A549 treated with dexamethasone at 1 μM for 4 hours (cell line): ENCODE measurements at places on chromosomes 1 and 21. TPM values are rescaled to one million over a fixed set of nuclear protein-coding genes. Genes with fewer than 3 reads are reported as not detected.

The PCSK9 gene
- total RNA-seq: 1.8 to 3.2 TPM (median 2.5 TPM) in 5 replicates

The OR2G2 gene
- not detected in 5 replicates for total RNA-seq

The OR11L1 gene
- total RNA-seq: not detected in 5 replicates

The FMO2 gene
- not detected in 5 replicates for total RNA-seq

The SLC44A3 gene
- 1.3 to 1.8 TPM (median 1.7 TPM) in 5 replicates for total RNA-seq

The PAPPA2 gene
- 0.01 to 0.02 TPM (median 0.01 TPM) in 4 of 5 replicates, not detected in the other for total RNA-seq

The S100A12 gene
- not detected in 5 replicates for total RNA-seq

The UBL4B gene
- total RNA-seq: not detected in 5 replicates

The KIF14 gene
- total RNA-seq: 7.8 to 12.8 TPM (median 11.5 TPM) in 5 replicates

The RYR2 gene
- 0.02 to 0.06 TPM (median 0.04 TPM) in 4 of 5 replicates, not detected in the other for total RNA-seq

The CASZ1 gene
- total RNA-seq: 1.5 to 2.3 TPM (median 1.8 TPM) in 5 replicates

The RNU1-2 gene
- total RNA-seq: 10.6 TPM in 1 of 5 replicates, not detected in the others

The CSF3R gene
- total RNA-seq: not detected in 5 replicates

The DYNLT5 gene
- total RNA-seq: not detected in 5 replicates

The FGR gene
- 0.06 to 0.18 TPM (median 0.09 TPM) in 4 of 5 replicates, not detected in the other for total RNA-seq

The FCAMR gene
- total RNA-seq: 0.07 to 0.08 TPM in 2 of 5 replicates, not detected in the others

The SNAP47 gene
- 25.6 to 29.5 TPM (median 27.3 TPM) in 5 replicates for total RNA-seq

The TSTD1 gene
- 0.17 to 0.32 TPM (median 0.24 TPM) in 3 of 5 replicates, not detected in the others for total RNA-seq

The EPHA8 gene
- total RNA-seq: 0.02 to 0.10 TPM (median 0.05 TPM) in 4 of 5 replicates, not detected in the other

The TMEM51 gene
- 26.4 to 31.1 TPM (median 30.9 TPM) in 5 replicates for total RNA-seq

The KCNJ9 gene
- not detected in 5 replicates for total RNA-seq

The NBPF3 gene
- total RNA-seq: 6.0 to 7.7 TPM (median 6.9 TPM) in 5 replicates

The PIGR gene
- total RNA-seq: not detected in 5 replicates

The CFAP45 gene
- 0.53 to 0.80 TPM (median 0.75 TPM) in 5 replicates for total RNA-seq

The NRIP1 gene
- total RNA-seq: 7.8 to 15.2 TPM (median 14.4 TPM) in 5 replicates

The ENAH gene
- 79.8 to 114 TPM (median 103 TPM) in 5 replicates for total RNA-seq

The HEYL gene
- 2.8 to 4.0 TPM (median 3.6 TPM) in 5 replicates for total RNA-seq

The PLA2G2F gene
- total RNA-seq: not detected in 5 replicates

The ZFP69B gene
- total RNA-seq: 1.4 to 2.2 TPM (median 2.1 TPM) in 5 replicates

The CD84 gene
- total RNA-seq: not detected in 5 replicates

The GABPB2 gene
- total RNA-seq: 2.6 to 3.9 TPM (median 3.8 TPM) in 5 replicates

The NPHP4 gene
- 3.3 to 5.1 TPM (median 4.9 TPM) in 5 replicates for total RNA-seq

The POTED gene
- total RNA-seq: not detected in 5 replicates

The ANKRD35 gene
- 0.04 to 0.07 TPM (median 0.06 TPM) in 5 replicates for total RNA-seq

The THEM5 gene
- not detected in 5 replicates for total RNA-seq

The TP73 gene
- total RNA-seq: 0.54 to 1.1 TPM (median 1.0 TPM) in 5 replicates

The ADAMTSL4 gene
- total RNA-seq: 2.8 to 7.6 TPM (median 6.2 TPM) in 5 replicates

The PRELP gene
- 0.01 to 0.04 TPM (median 0.01 TPM) in 3 of 5 replicates, not detected in the others for total RNA-seq

The DENND4B gene
- 17.7 to 37.6 TPM (median 30.9 TPM) in 5 replicates for total RNA-seq

The LRP8 gene
- 26.3 to 38.2 TPM (median 34.2 TPM) in 5 replicates for total RNA-seq

The ZNF695 gene
- total RNA-seq: 2.0 to 2.7 TPM (median 2.5 TPM) in 5 replicates

The WDTC1 gene
- total RNA-seq: 5.2 to 8.0 TPM (median 7.4 TPM) in 5 replicates

The PALMD gene
- 0.16 to 0.27 TPM (median 0.19 TPM) in 5 replicates for total RNA-seq

The CFAP410 gene
- 5.1 to 8.7 TPM (median 6.7 TPM) in 5 replicates for total RNA-seq

The FAM163A gene
- total RNA-seq: not detected in 5 replicates

The STIL gene
- 7.5 to 11.8 TPM (median 10.9 TPM) in 5 replicates for total RNA-seq

The ETV3L gene
- not detected in 5 replicates for total RNA-seq

The GPR153 gene
- 4.0 to 6.7 TPM (median 6.0 TPM) in 5 replicates for total RNA-seq

The TNFRSF8 gene
- total RNA-seq: 0.08 to 0.13 TPM (median 0.12 TPM) in 5 replicates
